ENCODE measurements at places on chromosomes 16 and 17. TPM values are rescaled to one million over a fixed set of nuclear protein-coding genes. Genes with fewer than 3 reads are reported as not detected.

DNA sequence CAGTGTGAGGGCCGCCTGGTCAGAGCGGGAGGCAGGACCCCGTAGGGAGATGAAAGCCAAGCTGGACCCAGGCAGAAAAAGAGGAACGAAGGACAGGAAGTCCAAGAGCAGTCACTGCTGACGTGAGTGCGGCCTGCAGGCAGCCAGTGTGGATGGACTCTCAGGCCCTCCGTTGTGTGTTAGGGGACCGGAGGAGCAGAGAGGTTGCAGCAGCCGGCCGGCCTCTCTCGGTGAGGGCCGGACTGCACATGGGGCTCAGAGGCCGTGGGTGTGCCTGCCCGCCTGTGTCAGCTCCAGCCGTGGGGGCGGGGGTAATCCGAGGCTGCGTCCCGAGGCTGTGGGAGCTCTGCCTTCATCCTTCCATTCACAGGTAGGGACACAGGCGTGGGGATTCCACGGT is 67.4 kb downstream of the JPH3 start:
- DNase-seq: no peak

Gene SOST
- not detected for total RNA-seq

Gene ARHGDIG
- not detected for total RNA-seq

DNA sequence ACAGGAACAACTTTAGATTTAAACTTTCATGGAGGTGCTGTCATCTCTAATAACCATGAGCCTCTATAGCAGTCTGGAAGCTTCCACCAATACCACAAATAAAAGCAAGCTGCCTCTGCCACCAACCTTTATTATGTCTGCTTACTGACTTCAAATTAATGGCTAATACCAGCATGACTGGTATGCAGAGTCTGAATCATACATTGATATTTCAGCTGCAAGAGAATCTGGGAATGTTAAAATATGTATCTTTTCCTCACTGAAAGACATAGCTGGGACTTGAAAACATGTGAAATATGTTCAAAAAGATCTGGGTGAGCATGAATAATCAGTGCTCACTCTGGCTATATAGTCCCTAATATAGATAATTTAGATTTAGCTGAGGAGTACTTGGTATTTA is 488.6 kb downstream of the CDH8 start:
- no peak for DNase-seq

GRCh38 chr17:65797809-65798208 is 236.4 kb upstream of the AXIN2 start:
- DNase-seq: no peak

Gene CTCF
- 63.6 TPM for total RNA-seq

GRCh38 chr16:30964574-30965226 is 7.1 kb downstream of the SETD1A start:
- no peak for DNase-seq

Gene LHX1
- total RNA-seq: not detected

GRCh38 chr17:32567511-32567910 is 80.7 kb downstream of the CDK5R1 start:
- no peak for DNase-seq

Gene OR1F1
- not detected for total RNA-seq

DNA sequence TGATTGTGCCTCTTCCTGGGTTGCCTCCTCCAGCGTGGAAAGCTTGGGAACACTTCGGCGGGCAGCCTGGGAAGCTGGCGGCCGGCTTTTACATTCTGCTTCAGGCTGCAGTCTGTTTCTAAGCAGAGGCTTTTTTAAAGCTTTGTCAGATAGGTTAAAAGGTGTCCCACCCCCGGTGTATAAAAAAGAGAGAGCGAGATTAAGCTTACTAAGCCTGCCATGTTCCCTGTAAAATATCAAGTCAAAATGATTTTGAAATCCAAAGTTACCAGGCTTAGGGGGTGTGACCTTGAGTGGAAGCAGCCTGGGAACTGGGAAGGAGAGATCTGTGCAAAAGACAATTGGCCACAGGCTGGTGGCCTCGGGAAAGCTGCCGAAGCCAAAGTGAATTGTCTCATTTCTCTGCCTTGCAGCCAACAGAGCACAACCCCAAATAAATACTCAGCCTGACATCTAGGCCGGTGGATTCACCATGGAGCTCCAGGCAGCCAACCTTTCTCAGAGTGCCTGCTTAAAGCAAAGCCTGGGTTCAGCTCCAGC is 254.5 kb downstream of the FTO start:
- no peak for DNase-seq

DNA sequence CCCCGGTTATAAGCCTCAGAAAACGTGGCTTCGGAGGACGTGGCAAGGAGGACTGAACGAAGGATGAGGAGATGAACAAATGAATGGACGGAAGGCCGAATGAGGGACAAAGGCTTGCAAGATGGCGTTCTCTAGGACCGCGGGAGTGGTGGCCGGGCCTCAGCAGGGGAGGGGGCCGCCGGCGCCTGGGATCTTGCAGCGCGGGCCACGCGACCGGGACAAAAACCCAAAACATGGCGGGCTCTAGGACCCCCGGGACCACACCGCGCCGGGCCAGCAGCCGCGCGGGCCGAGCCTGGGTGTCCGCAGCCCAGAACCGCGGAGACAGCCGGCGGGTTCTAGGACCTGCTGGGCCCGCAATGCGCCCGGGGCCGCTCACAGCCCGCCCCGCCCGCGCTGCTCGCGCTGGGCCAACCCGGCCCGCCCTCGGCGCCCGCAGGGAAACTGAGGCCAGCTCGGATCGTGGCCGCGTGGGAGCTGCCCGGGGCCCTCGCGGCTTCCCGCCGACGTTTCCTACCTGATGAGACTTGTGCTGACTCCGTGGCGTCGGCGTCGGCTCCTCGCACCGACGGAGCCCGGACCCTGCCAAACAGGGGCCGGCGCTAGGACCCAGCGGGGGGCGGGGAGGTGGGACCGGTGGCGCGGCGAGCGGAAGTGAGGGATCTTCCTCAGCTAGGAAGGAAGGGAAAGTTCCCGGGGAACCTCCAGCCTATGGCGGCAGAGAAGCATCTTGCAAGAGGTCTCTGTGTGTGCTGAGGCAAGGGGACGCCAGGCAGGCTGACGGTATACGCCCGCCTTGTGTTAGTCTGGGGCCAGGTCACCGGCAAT is 684 bp downstream of the ZNF668 start:
- DNase-seq: peak; percentile 91

GRCh38 chr17:75036643-75037268 is 10.0 kb downstream of the ATP5PD start:
- peak; percentile 96 for DNase-seq

Gene FBXO39
- 0.54 TPM for total RNA-seq

DNA sequence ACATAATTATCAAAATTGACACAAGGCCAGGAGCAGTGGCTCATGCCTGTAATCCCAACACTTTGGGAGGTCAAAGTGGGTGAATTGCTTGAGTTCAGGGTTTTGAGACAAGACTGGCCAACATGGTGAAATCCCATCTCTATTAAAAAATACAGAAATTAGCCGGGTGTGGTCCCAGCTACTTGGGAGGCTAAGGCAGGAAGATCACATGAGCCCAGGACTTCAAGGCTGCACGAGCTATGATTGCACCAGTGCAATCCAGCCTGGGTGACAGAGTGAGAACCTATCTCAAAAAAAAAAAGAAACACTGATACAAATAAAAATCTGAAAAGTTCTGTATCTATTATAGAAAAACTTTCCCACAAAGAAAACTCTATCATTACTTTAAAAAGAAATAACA is 15.5 kb downstream of the MYH10 start:
- no peak for DNase-seq

DNA sequence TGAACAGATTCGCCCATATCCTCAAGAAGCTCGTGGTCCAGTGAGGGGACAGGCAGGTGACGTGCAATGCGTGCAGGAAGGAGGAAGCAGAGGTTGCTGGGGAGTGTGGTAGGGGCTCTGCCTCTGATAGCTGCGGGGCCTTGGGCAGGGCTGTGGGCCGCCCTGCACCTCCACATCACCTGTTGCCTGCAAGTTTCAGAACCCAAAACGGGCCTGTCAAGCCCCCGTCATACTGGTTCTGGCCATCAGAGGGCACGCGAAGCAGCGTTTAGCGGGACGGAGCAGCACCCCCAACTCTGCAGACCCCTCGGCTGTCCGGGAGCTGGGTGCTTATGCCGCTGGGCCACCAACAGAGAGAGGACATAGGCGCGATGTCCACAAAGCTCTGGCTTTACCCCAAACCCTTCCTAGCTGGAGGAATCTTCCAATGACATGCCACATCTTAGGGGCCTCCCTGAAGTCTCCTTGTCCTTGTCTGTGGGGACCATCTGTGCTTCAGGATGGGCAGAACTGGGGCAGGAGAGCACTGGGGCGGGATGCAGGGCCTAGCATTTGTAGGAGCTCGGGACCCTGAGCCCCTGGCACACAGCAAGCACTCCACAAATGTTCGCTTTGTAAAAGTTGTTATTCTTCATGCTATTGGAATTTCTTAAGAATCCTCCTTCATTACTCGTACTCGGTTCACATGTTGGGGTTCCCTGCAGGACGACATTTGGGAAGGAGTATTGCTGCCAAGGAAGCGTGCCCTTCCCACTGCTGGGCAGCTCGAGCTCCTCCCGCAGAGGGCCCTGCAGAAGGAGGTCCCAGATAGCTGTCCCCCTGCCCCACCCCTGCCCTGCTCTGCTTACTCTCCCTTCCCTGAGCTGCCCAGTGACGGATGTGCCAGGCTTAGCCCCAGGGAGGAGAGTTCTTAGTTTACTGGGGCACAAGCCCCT is 64.3 kb downstream of the CNGB1 start:
- DNase-seq: peak; percentile 5
